Common myeloid progenitor, CD34-positive (primary cell): ENCODE measurements at places on chromosomes 7 and 10.

DNA sequence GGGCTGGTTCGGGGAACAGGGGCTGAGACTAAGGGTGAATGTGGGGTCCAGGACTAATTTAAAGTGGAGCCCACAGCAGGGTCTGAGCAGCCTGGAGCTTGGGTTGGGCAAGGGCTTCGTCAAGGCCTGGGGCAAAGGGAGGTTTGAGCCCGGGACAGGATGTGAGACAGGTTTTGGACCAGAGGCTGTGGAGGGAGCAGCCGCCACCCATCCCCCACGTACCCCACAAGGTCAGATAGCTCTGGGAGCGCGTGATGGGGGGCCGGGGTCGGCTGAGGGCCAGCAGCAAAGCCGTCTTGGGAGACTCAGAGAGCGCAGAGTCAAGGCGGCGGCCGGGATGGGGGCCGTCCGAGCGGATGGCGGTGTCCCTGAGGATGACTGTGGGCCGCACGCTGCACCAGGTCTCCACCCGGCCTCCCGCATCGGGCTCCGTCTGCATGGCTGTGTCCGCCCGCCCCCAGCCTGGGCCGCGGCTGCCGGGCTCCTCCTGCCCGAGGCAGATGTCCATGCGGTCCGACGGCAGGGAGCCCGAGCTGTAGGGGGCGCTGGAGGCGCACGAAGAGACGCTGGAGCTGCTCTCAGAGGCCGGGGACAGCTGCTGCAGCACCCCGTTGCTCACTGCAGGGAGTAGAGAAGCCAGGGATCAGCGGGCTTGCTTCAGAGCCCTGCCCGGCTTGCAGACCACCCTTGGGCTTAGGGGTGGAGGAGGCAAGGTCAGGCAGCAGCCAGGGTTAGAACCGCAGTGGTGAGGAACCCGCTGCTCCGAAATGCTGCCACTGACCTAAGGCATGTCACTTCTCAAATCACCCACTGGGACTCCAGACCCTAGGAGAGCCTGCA is 12.1 kb downstream of the PDZD7 start:
- peak; percentile 72 for DNase-seq

GRCh38 chr7:83655951-83656556 is 7.1 kb upstream of the SEMA3E start:
- peak; percentile 62 for DNase-seq

DNA sequence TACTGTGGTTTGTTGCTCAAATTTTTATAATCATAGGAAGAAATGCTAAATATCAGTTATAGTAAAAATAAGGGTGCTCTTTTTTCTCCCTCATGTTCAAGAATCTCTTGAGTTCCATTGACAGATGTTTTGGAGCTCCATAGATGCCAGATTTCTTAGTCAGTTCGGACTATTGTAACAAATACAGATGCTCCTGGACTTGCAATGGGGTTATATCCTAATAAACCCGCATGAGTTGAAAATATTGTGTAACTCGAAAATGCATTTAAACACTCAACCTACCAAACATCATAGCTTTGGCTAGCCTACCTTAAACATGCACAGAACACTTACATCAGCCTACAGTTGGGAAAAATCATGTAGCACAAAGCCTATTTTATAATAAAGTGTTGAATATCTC is 100.7 kb upstream of the CSTF2T start:
- no peak for DNase-seq

DNA sequence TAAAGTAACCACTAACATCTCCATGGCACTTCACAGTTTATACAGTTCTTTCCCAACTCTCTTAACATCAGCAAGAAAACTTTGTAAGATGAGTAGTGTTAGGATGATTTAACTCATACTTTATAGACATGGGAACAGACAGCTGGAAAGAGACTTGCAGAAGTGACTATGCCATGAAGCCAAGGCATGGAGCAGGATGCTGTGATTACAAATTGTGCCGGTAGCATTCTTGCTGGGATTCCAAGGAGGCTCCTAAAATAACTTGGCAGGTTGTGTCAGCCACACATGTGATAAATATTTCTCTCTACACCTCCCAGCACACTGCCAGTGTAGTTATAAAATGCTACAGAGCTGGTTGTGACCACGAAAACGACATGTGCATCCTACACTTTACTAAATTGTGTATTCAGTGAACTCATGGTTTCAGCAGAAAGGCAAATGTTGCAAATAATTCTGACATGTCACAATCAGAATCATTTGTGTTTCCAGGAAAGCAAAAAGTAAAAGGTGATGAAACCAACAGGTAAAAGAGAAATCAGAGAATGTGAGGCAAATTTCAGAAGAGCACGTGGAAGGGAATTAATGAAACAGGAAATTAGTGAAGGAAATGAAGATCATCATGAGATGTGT is 5.6 kb upstream of the CYP3A4 start:
- no peak for DNase-seq

- DNase-seq, result no peak
These were observed 59.1 kb upstream of the COL1A2 start for GRCh38 chr7:94335586-94335985.
